T-helper 9 cell (primary cell): ENCODE measurements at places on chromosomes 5 and 9.

GRCh38 chr5:52801329-52801728, 13.6 kb downstream of the ITGA1 start:
- no peak for DNase-seq

- no peak for DNase-seq
Measured at GRCh38 chr5:150184990-150185912, 4.6 kb upstream of the SLC6A7 start.

DNA sequence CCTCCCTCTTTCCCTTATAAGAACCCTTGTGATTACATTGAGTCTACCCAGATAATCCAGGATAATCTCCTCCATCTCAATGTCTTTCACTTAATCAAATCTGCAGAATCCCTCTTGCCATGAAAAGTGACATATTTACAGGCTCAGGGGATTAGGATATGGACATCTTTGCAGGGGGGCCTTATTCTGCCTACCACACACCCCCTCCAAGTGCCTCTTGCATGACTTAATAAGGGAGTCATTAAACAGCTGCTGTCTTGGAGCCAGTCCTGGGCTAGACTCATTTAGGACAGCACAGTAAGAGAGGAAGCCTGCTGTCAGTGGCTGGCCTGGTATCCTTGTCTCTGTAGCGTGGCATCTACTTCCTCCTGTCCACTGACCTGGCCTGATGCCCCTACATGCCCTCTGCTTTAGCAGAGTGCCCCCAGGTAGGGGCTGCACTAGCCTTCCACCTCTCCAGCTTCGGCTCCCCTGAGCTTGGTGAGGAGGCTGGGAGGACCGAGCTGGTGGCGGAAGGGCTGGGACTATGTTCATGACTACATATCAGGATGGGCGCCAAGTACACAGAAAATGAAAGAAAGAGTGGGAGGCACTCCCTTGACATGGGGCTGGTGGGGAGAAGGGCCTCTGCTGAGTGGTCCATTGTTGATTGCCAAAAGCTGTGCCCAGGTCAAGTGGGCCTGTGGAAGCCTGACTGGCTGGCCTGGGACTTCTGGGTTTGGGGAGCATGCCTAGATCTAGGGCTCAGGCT, 17.2 kb downstream of the ENHO start:
- no peak for DNase-seq

DNA sequence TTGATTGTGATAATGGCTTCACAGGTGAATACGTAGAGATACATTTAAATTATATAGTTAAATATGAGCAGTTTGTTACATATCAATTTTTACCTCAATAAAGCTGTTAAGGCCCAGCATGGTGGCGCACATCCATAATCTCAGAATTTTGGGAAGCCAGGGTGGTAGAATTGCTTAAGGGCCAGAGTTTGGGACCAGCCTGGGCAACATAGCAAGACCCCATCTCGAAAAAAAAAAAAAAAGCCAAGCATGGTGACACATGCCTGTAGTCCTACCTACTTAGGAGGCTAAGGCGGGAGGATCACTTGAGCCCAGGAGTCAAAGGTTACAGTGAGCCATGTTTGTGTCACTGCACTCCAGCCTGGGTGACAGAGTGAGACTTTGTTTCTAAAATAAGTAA, 138.7 kb upstream of the TMEM161B start:
- no peak for DNase-seq

- DNase-seq: no peak
Measured at GRCh38 chr9:136169495-136169894, 35.4 kb downstream of the LHX3 start.

- peak; percentile 5 for DNase-seq
Measured at GRCh38 chr5:180718810-180719453, 20.9 kb downstream of the OR2Y1 start.

DNA sequence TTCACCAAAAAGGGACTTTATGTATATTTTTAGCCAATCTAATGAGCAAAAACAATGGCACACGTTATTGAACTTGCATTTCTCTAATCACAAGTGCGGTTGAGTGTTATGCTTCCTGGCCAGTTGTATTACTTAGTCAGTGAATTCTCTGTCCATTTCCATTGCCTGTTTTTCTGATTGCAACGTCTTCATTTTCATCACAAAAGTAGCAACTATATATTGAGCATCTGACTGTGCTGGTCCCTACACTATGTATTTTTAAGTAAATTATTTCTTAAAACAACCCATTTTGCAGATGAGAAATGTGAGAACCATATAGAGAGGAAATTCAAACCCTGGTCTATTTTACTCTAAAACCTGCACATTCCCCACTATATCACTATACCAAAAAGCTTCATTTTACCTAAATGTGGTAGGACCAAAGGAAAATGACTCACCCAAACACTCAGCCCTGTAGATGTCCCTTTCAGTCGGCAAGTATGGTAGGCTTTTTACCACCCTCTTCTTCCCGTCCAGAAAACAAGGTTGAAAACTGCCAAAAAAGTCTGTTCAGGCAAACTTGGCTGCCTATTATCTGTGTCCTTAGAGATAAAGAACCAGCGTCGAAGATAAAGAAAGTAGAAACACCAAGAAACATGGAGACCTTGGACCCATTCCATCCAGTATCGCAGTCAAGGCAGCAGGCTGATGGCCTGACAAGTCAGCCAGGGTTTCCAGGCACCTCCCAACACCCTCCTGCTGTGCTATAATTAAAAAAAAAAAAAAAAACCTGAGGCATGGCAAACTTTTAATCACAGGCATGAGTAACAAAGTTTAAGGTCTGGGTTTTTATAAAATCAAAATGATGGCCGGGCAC, 18.8 kb upstream of the FAM13B start:
- no peak for DNase-seq

DNA sequence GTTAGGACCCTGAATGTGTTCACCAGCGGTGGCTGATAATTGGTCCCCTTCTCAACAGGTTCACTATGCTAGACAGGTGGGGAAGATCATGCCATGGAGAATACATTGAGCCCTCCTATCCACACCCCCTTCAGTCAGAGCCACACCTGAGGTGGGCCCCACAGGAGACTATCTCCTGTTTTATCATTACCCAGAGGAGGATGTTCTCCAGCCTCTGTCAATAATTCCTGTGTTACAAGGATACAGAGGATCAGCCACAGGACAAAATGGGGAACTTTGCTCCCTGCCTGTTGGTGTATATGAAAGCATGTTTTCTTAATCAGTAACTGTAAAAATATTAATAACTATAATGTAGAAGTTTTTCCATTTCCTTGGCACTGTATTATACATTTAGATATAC, 25.9 kb downstream of the RAD1 start:
- DNase-seq: no peak

- DNase-seq: no peak
Measured at GRCh38 chr9:126989847-126990842, 75.6 kb downstream of the RALGPS1 start.

DNA sequence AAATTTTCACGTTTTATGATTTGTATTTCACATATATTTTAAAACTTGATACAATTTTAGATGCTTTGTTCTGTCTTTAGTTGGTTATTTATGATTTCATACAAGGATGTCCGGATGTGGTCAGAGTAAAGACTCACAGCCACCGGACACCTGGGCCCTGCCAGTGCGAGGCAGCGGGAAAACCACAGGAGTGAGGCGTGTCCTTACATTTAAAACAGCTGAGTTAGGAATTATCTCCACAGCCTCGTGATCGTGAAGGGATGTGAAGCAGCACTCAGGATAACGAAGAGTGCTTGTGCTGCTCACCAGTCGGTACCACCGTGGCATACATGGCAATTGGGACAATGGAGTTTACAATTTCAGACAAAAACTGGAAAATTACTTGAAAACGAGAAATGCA, 14.0 kb downstream of the SNX18 start:
- no peak for DNase-seq

DNA sequence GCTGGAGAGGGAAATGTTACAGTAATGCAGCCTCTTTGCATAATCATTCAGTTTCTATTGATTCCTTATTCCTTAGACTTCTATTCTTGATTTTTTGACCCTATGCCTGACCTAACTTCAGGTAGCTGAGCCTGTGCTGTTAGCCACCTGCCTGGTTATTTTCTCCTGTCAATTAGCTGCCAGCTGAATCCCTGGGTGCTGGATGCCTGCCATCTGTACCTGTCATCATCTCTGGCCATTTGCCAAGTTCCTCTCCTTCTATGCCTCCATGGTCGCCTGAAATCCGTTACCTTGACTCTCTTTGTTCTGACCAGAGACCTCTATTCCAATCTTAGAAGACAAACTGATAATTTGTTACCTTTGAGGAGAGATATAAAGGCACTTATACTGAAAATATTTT, 178.3 kb downstream of the CAVIN4 start:
- no peak for DNase-seq

DNA sequence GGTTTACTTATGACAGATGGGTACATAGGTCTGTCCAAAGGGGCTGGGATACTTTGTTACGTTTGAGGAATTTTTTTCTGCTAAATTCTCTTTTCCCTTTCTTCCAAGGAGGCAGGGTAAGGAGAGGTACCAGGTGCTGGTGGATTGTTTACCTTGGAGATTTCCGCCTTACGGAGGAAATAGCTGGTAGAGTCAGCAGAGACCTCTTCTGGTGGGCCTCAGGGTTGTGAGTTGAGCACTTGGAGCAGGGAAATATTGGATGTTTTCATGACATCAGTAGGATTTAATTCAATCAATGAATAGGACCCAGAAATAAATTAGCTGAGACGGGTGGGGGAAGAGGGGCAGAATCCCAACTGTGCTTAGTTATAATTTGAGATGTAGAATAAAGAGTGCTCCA, 60.0 kb upstream of the TAF11L2 start:
- no peak for DNase-seq

DNA sequence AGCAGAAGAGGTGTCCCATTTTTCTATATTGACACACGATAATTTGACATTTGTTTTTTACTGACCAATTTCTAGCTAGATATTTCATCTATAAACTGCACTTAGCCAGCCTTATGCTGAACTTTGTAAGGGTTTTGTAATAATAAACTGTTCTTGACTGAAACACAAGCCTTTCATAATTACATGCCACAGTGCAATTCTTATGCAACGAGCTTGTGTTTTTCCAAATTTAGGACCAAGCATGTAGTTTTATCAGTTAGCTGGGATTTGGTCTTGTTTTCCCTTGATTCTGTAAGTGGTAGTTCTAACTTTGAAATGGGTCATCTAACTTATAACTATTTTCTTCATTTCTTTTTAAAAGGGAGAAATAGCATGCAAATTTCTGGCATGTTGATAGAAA, 1.3 kb upstream of the LURAP1L start:
- no peak for DNase-seq

DNA sequence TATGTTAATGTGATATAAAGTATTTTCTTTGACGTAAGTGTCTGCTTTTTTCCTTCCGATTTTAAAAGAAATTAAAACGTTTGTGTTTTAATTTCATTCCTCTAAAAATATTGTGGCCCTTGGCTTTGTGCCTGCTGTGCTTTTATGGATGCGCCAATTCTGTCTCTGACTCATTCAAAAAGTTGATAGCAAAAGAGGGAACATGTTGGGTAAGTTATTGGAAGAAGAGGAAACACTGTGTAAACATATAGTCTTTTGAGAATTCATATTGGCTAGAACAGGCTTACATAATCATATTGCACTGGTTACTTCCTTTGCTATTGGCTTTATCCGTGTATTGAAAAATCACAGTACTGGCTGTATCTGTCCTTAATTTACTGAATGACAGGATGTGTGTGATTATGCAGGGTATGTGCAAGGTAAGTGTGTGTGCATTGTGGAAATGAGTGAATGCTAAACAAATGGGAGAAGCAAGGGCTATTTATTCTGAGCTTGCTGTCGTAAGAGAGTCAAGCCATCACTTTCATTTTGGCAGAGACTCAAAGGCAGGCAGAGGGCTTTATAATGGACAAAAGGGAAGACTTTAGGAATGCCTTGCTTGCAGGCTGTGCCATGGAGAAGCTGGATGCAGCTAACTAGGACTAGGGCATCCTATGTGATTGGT, 67.8 kb downstream of the SGCD start:
- no peak for DNase-seq

DNA sequence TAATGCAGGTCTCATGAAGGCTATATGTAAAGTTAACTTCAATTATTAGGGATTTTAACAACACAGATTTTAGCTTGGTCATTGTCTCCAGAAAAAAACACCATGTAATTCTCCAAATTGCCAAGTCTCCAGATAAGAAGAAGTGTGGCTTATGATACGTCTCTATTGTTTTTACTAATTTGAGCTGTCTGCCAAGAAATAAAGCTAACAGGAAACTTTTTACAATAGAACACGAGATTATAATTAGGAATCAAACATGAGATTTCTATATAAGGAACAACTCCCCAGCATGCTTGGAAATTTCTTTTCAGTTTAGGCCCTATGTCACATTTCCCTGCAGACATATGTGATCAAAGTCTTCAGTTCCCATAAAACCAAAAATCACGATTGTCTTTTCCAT, 142.7 kb downstream of the MCTP1 start:
- no peak for DNase-seq

GRCh38 chr5:93311881-93312280, 269.1 kb downstream of the NR2F1-AS1 start:
- no peak for DNase-seq

DNA sequence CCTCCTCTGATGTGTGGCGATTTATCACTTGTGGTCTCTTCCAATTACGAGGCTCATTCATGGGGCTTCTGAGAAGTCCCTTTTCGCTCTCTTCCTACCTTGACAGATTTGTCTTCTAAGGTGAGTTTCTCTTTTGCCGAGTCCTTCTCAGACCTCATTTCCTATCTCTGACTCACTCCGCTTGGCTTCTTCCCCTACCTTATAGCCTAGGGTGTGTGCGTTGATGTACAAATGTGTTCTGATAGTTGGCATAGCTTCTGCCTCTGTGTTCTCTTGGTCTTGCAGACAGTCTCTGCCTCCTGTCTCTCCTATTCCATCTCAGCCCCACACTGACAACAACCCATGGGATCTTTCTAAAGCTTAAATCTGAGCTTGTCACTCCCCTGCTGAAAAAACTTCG, 56.9 kb upstream of the SHB start:
- DNase-seq: no peak

GRCh38 chr9:69465473-69465872, 140.5 kb downstream of the ENTREP1 start:
- no peak for DNase-seq

DNA sequence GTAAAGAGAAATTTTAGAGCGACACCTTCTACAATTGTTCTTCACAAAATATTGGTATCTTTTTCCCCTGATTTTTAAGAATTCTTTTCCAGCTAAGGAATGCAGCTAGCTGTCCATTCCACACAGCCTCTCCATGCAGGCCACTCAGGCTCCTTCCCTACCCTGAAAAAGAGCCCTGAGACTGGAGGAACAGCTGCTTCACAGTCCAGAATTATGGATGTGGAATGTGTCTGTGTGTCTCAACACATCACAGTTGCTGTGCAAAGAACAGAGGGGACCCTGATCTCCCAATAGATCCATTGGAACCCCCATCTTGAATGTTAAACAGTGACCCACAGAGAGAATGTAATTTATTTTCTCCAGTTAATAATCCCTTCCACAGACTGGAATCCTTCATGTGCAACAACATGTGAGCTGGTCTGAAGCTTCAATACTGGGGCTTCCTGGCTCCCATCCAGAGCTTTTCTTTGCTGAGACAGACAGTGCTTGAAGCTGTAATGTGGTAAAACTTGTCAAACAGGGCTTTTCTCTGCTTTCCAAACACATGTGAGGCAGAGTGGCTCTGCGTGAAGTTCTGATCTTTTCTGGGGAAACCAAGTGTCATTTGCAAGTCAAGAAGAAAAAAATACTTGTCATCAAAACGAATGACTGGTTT, 53.3 kb upstream of the SMC5 start:
- no peak for DNase-seq

- no peak for DNase-seq
Measured at GRCh38 chr9:84557751-84558150, 111.8 kb upstream of the NTRK2 start.
